KBM-7 (cell line): ENCODE measurements at places on chromosomes 16 and 17.
A peak's percentile ranks its signal among the peaks of the same experiment; 100 is the strongest.

GRCh38 chr16:55592306-55592705, 25.8 kb downstream of the CAPNS2 start:
- DNase-seq: peak; percentile 63

- DNase-seq: no peak
Measured at GRCh38 chr16:54462151-54462651, 175.6 kb upstream of the IRX3 start.

- no peak for DNase-seq
Measured at GRCh38 chr16:67504031-67505021, 21.0 kb upstream of the AGRP start.

GRCh38 chr16:85372627-85373372, 240.3 kb upstream of the GSE1 start:
- peak; percentile 75 for DNase-seq

- DNase-seq: no peak
Measured at GRCh38 chr16:74633686-74634085, 26.8 kb upstream of the GLG1 start.

GRCh38 chr17:42677012-42677857, 441 bp upstream of the PLEKHH3 start:
- DNase-seq: peak; percentile 99

- no peak for DNase-seq
Measured at GRCh38 chr17:35432176-35433074, at the start of gene SLFN12. Gene SLFN12 (minus strand): TSS chr17:35432500. CDS start chr17:35423028, 9,472 bp downstream.

GRCh38 chr17:75784473-75785015, at the start of gene UNK:
Gene UNK (plus strand): TSS chr17:75784806. CDS start chr17:75784881, 75 bp downstream.
- peak; percentile 98 for DNase-seq

DNA sequence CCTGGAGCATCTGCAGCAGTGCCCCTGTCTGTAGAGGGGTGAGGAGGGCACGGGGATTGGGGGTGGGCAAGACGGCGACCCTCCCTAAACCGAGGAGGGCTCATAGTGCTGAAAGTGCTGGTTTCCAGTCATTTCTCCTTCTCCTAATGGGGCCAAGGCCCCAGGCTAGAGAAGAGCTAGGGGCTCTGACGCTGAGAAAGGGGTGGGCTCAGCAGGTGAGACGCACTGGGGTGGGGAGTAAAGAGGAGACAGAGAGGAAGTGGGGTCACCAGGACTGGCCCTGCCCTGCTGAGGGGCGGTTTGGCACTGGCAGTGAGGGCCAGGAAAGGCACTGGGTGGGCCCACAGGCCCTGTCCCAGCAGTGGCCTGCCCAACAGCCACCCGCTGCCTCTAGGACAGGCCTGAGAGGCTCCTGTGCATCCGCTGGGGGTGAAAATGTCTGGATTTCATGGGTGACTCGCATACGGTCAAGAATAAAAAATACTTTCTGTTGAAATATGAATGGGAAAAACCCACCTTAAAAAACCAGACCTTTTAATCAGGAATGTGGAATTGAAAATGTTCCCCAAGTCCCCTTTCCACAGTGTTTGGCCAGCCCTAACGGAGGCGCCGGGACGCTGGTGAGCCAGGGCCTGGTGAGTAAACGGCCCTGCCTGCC, 122.4 kb upstream of the SMURF2 start:
- no peak for DNase-seq

GRCh38 chr17:78314683-78315354, 45.1 kb downstream of the SOCS3 start:
- no peak for DNase-seq

DNA sequence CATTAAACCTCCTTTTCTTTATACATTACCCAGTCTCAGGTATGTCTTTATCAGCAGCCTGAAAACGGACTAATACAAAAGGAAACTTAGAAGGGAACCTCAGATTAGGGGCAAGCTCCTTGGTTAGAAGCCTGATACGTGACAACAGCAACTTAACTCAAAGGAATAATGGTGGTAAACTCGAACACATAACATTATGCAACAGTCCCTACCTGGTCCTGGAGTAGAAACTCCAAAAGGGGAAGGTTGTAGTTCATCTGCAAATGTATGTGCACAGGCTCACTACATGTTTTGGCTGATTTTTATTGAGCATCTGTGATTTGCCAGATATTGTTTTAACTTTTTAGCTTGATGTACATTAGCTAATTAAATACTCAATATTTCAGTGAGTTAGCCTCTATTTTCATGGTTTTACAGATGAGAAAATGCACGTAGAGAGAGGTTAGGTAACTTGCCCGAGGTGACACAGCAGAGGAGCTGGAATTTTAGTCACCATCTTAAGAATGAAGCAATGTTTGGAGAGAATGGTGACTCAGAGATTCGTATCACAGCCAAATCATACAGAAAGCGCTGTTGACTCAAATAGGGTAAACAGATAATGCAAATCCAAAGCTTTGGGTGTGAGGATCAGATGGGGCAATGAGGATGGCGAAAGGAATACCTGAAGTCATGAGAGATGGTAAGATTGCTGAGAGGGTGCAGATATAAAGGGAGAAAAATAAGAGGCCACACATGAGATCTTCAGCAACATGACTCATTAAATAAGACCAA, 194.9 kb upstream of the RBFOX1 start:
- DNase-seq: no peak

GRCh38 chr17:71850812-71851211, 270.0 kb upstream of the SOX9 start:
- no peak for DNase-seq

DNA sequence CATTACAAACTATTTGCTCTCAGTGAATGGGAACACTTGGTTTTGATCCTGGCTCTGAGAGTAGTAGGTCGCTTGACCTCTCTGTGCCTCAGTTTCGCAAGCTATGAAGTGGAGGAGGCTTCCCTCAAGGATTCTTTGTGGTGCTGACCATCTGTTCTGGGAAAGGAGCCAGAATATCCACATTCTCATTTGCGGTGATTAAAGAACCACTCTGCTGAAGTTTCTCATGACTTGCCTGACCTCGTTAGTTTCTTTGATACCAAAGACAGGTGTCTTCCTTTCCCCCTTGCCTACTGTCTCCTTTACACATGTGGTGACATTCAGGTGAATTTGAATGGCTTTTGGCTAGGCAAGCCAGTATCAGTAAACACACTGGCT, 116.0 kb downstream of the SNX29 start:
- DNase-seq: no peak

- DNase-seq: no peak
Measured at GRCh38 chr16:10932959-10933710, 9.1 kb downstream of the DEXI start.

GRCh38 chr17:43468691-43469139, 15.1 kb upstream of the DHX8 start:
- DNase-seq: no peak

- no peak for DNase-seq
Measured at GRCh38 chr17:57328109-57328882, 72.0 kb downstream of the MSI2 start.

- peak; percentile 35 for DNase-seq
Measured at GRCh38 chr17:8941520-8941919, 24.0 kb downstream of the PIK3R5 start.

DNA sequence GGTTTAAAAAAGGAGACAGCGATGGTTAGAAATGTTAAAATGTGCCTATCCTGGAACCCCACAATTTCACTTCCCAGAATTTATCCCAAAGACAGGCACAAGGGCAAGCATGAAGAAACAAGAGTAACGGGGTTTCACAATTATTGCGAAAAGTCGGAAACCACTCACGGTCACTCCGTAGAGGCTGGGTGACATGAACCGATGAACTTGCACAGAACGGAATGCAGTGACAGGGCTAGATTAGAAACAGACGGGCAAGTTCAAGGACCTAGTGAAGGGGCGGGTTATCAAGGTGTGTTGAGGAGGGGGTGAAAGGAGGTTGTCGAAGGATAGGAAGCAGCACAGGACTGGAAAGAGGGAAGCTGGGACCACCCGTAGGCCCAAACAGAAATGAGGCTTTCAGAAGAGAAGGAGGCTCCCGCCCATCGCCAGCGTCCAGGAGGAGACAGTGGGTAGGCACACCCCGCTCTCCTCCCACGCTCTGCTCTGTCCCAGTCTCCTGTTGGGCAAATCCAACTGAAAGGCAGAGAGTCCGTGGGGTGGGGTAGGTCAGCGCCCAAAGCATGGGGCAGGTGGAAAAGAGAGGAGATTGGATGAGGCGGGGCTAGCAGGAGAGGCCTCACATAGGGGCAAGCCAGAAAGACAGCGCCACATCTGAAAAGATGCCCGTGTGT, 47.4 kb upstream of the JPH3 start:
- no peak for DNase-seq

DNA sequence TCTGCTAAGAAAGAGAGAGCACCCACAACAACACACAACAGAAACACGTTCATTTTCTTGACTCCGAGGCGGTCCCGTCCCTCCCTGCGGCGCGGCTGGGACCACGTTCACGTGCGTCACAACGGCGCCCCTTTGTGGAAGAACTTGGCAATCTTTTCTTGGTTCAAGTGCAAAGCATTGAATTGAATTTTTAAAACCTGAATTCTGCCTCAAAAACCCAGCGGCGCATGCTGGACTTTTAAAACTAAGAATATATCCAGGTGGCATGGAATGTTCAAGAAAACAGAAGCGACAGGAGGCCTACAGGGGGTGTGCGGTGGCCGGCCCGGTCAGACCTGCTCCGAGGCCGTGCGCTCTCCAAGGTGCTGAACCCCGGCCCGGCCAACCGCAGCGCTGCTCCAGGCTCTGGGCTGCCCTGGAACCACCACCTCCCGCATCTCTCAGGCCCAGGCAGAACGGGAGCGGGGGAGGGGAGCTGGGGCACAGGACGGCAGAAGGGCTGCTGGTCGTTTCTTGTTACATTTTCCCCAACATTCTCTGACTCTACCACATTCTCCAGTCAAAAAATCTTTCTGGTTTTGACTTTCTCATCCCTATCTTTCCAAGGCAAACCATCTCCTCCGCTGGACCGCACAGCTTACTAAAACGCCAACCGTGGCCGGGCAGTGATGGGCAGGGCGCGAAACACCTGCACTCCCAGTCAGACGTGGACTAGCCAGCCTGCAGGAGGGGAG, 3.4 kb upstream of the HEXD start:
- peak; percentile 80 for DNase-seq

- no peak for DNase-seq
Measured at GRCh38 chr16:497258-497657, 30.3 kb upstream of the CAPN15 start.

DNA sequence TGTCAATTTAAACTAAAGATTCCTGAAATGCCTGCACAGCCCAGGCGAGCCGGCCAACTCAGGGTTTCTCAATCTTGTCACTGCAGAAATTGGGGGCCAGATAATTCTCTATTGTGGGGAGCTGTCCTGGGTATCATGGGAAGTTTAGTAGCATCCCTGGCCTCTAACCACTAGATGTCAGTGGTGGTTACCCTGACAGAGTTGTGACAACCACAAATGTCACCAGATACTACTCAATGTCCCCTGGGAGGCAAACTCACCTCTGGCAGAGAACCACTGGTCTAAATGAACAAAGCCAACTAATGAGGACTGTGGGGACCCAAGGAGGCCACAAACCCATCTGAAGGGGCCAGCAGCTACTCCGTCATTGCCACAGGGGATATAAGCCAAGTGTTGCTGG, 90.9 kb downstream of the MYH11 start:
- peak; percentile 73 for DNase-seq

DNA sequence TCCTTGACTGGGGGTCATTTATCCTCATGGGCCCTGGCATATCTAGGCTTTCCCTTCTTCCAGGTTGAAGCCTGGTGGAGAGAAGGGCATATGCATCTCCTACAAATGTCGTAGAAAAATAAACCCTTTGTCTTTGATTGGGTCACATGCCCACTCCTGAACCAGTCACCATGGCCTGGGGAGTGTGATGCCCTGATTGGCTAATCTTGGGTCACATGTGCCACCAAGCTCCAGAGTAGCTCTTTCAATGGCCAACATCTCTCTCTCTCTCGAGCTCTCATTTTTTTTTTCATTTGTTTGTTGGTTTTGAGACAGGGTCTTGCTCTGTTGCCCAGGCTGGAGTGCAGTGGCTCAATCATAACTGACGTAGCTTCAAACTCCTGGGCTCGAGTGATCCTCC, 5.6 kb upstream of the XPO6 start:
- no peak for DNase-seq

GRCh38 chr16:69830534-69831211, 68.5 kb downstream of the WWP2 start:
- DNase-seq: no peak

DNA sequence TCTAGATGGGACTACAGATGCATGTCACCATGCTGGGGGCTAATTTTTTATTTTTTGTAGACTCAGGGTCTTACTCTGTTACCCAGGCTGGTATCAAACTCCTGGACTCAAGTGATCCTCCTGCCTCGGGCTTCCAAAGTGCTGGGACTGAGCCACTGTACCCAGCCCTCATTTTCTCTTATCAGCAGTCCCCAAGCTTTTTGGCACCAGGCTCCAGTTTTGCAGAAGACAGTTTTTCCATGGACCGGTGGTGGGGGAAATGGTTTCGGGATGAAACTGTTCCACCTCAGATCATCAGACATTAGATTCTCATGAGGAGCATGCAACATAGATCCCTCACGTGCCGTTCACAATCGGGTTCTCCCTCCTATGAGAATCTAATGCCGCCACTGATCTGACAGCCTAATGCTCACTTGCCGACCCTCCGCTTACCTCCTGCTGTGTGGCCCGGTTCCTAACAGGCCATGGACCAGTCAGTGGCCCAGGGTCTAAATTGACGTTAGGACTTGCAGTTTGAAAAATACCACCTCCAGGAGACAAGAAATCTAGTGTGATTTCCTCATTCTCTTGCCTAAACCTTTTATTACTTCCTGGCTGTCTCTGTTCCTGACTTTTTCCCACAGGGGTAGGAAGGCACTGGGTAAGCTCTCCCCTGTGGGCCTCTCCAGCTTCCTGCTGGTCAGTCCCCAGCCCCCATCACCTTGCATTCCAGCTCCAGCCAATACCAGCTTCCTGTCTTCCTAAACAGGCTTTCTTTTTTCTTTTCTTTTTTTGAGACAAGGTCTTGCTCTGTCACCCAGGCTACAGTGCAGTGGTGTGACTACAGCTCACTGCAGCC, 9.3 kb upstream of the CNP start:
- DNase-seq: peak; percentile 54

DNA sequence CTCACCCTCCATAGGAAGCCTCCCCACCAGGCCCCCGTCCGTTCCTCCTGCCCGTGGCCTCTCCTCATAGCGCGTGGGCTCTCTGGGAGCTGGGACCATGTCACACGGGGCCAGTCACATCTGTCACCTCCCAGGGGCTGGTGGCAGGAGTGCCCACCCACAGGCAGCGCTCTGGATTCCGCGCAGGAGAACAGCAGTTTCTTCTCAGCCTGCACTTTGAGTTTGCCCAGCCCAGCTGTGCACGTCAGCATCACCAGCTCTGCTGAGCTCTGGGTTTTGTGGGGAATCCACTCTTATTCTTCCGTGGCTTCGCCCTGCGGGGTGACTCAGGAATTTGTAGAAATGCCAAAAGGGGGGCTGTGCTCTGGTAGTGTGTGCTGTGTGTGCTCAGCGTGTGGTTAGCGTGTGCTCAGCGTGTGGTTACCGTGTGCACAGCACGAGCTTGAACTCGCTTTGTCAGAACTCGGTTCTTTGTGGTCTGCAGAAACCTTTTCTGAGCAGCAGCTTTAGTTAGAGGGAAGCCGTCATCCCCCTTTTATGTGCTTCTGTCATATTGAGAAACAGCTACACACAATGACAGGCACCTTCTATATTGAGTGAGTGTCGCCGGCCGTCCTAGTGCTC, 3.2 kb downstream of the ACSF3 start:
- no peak for DNase-seq
